HS-5 (cell line): ENCODE measurements at places on chromosomes 11 and 22.

GRCh38 chr22:42208362-42208761 lies 62.1 kb downstream of the TCF20 start:
- DNase-seq: no peak

DNA sequence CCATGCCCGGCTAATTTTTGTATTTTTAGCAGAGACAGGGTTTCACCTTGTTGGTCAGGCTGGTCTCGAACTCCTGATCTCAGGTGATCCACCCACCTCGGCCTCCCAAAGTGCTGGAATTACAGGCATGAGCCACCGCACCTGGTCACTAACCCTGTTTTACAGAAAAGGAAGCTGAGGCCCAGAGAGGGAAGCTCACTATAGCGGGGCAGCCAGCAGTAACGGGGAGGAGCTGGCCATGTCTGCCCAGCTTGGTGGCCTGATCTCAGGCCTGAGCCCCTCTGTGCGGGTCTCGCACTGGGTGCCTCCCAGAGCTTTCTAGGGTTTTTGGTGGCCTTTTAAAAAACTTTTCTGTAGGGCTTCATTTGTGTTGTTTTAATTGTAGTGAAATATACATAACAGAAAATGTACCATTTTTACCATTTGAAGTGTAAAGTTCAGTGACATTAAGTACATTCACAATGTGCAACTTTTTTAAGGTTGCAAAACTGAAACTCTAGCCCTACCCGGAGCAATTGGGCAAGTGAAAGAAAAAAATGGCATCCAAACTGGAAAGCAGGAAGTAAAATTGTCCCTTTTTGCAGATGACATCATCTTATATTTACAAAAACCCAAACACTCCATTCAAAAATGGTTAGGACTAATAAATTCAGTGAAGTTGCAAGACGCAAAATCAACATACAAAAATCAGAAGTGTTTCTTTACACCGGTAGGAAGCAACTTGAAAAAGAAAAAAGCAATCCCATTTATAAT lies 14.5 kb upstream of the CYTH4 start:
- no peak for DNase-seq

DNA sequence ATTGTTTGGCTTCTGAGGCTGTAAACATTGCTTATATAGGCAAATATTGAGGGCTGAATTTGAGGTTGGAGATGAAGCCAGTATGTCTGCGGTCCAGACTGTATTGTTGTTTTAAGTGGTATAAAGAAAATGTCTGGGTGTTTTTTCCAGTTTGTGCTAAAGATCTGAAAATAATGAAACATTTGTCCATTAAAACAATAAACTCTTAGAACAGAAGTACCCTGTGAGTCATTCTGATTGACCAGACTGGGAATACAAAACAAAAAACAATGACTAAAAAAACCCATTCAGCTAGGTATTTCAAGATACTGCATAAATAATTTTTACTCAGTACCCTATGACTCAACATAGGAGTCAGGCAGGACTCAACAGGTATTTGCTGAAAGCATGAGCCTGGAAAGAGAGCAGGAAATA lies 20.4 kb downstream of the ALKBH8 start:
- no peak for DNase-seq

GRCh38 chr22:44918925-44919392 lies 90.8 kb downstream of the PHF21B start:
- DNase-seq: no peak

DNA sequence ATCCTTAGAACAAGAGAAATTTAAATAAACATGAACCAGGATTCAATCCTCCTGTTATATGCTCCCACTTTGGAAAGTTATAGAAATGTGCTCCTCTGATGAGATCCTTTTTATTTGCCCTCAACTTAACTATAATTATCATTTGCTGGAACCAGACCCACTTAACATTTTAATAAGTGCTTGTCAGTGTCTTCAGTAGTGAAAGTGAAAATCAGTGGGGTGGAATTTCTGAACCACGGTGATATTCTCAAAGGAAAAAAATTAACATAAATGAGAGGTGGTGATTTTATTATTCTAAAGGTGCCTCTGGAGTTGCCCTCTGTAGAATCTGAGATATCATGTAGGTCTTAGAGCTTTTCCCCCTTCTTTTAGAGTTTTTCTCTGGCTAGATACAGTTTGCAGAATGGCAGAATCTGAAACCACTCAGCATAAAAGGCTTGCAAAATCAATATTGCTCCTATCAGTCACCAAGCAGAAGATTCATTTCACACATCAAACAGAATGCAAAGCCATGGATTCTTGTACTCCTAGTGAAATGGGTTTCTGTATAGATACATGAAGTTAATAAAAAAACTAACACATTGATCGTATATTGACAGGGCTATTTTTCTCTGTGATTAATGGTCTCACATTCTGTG lies 213.2 kb downstream of the LUZP2 start:
- DNase-seq: no peak

- no peak for DNase-seq
These were observed 52.8 kb upstream of the YWHAH start for GRCh38 chr22:31891366-31892079.

GRCh38 chr11:118619444-118620197 lies 12.2 kb downstream of the PHLDB1 start:
- DNase-seq: peak; percentile 81

DNA sequence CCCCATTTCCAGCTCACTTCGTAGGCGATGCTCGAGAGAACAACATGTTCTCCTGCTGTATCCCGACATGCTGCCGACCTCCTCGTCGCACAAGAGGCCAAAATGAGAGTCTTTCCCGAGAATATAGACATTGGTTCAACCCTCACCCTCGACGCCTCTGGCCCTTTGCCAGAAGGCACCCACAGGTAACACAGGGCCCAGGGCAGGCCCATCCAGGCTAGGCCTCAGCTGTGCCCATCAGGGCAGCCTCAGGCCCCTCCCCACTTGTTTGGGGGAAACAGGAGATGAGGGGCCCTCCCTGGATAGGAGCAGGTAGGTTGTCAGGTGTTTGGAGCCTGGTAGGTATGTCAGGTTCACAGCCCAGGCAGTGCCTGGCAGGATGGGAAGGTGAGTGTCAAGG lies 2.7 kb upstream of the RGL4 start:
- no peak for DNase-seq

GRCh38 chr11:47850337-47850736 lies 2.2 kb upstream of the NUP160 start:
- no peak for DNase-seq

DNA sequence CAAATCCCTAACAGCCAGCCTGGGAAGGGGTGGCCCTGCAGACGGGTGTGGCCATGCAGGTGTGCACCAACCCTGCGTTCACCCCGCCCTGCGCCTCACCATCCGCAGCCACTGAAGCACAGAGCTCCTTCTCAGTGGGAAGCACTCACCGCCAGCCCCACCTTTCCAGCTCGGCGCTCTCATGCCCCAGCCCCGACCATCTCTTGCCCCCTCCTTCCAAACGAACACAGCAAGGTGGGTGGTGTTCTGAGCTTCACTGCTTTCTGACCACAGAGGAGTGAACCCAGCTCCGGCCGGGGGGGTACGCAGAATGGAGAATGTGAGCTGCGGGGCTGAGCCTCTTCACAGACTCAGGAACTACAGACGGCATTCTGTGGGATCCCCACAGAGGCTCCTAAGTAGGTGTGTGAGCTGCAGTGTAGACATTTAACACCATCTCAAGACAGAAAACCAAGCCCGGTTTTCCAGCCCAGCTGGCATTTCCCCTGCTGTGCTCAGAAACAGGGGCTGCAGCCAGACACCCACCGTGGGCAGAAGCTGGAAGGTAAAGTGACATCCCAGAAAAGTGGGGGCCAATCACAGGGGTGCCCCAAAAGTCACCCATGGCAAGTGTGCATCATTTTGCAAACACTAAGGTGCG lies 88.4 kb upstream of the RTL6 start:
- DNase-seq: no peak

DNA sequence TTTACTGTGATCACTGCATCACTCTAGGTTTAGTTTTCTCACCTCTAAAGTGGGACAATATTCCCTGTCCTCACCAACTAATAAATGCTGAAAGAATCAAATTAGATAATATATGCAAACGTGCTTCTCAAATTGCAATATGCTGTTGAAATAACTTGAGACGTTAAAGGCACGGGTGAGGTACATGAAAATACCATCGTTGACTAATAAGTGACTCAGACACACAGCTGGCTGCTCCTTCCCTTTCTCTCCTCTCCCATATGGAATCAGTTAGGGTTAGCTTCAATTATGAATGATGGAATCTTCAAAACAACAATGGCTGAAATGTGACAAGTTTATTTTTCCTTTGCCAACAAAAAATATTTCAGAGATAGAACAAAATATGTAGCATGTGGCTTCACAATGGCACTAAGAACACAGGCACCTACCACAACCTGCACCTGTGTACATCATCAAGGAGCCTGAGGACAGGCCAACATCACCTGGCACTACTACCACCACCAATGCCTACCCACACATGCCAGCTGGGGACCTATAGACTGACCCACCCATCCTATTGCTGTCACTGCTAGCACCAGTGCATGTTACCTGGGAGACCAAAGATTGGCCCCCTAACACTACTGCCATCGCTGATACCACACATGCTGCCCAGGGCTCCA lies 13.7 kb downstream of the GDPD4 start:
- peak; percentile 89 for DNase-seq

DNA sequence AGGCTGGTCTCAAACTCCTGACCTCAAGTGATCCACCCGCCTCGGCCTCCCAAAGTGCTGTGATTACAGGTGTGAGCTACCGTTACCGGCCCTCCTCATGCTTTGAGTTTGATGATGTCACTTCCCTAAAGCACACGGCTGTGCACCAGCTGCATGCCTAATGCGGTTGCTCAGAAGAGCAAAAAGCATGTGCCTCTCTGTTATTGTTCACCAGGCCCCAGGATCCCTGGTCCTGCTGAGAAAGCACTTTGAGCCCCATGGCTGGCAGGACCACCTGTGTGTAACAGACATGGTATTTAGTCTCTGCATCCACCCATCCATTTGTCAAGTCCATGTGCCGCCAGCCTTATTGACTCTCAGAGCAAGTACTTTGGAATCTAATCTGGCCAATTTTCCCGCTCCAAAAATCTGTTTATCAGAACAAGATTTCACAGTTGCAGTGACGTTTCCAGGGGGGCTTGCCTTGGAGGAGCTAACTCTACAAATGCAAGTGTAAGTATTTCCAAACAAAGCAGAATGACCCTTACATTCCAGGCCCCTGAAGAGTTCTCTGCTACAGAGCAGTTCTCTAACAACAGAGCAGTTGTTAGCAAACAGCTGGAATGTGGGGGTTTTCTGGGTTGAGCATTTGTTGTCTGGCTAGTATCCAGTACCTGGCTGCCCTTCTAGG lies 89.4 kb downstream of the LDLRAD3 start:
- no peak for DNase-seq

- no peak for DNase-seq
These were observed 1089.1 kb downstream of the TBC1D22A start for GRCh38 chr22:47851586-47851985.

DNA sequence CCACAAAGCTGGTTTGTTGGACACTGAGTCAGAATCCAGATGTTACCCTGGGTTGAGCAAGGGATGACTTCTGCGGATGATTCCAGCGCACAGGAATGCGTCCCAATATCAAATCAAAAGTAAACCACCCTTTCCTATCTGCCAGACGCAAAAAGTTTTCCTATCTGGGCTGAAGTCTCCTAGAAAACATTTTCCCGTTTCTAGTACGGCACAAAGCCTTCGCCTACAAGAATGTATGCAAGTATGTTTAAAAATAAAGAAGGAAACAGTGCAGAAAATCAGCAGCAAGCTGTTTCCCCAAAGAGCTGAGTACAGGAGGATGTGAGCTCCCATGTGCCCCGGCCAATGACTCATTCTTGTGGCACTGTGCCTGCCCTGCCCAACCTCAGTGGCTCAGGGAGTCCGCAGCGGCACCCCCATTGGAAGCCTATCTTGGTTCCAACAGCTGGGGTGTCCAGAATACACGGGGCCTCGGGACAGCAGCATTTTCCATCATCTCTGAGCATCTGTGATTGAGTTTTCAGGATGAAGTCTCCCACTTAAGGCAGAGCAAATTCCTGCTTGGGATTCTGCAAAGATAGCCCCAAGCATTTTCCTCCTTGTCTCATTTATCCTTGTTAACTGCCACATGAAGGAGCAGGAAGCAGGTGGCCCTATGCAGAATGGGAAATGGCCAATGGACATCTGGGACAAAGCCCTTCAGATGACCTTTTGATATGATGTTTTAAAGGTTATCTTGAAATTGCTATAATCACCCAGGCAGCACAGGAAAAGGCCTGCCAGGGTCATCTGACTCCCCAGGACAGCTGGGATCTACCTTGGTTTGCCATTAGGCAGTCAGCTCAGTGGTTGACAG lies 17.5 kb downstream of the KCNJ5 start:
- DNase-seq: peak; percentile 90

DNA sequence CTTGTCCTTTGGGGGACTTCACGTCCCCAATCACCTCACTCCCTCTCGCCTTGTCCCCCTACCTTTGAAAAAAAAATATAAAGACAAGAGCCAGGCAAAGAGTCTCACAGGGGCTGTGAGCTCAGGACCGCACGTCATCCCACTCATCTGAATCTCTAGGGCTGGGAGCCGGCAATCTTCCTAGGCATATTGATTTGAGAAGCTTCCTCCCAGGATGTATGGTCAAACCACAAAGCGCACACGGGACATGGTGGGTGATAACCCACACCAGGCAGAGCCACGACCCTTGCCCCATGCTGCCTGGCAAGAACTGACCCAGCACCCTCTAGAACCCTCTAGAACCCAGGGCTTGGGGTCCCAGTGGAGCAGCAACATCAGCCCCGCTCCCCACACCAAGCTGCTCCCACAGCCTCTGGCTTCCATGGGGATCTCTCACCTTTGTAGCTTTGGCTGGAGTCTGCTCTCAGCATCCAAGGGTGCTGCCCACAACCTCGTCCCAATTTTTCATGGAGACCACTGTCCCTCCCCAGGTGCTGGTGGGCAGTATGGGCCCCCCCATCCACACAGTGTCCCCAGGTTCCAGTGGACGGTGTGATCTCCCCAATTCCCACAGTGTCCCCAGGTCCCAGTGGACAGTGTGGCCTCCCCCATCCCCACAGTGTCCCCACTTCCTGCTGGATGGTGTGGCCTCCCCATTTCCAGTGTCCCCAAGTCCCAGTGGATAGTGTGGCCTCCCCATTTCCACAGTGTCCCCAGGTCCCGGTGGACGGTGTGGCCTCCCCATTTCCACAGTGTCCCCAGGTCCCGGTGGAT lies 85.2 kb upstream of the FGF3 start:
- DNase-seq: no peak

- DNase-seq: no peak
These were observed 21.8 kb upstream of the RASD2 start for GRCh38 chr22:35518811-35519210.

DNA sequence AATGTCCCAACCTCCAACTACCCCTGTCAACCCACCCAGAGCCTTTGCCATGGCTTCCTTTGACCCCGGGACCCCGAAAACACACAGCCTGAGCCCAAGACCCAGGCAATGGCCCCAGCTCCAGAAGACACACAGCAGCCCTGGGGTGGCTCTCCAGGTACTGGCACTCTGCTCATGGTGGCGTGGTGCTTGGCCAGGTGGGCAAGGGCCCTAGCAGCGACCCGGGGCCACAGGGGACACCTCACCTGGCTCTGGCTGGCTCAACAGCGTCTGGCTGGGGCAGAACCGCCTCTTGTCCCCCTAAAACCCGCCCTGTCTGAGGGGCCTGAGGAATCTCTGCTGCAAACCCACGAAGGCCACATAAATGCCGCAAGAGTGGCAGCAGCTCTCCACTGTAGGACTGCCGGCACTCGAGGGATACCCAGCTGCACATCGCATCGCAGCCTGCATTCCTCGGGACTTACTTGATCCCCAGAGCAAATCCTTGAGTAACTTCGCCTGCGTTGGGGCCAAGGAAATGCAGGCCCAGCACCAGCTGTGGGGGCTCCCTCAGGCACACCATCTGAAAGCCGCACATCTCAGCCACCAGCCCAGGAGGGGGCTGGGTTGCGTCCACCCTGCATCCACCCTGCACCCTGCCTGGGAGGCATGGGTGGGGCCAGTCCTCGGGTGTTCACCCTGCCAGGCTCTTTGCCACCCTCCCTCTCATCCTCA lies 23.1 kb upstream of the GNB1L start:
- DNase-seq: no peak
